Transverse colon (tissue), 4 donors: ENCODE measurements at places on chromosomes 11 and 22. TPM values are rescaled to one million over a fixed set of nuclear protein-coding genes. Genes with fewer than 3 reads are reported as not detected.
A peak's percentile ranks its signal among the peaks of the same experiment; 100 is the strongest.

DNA sequence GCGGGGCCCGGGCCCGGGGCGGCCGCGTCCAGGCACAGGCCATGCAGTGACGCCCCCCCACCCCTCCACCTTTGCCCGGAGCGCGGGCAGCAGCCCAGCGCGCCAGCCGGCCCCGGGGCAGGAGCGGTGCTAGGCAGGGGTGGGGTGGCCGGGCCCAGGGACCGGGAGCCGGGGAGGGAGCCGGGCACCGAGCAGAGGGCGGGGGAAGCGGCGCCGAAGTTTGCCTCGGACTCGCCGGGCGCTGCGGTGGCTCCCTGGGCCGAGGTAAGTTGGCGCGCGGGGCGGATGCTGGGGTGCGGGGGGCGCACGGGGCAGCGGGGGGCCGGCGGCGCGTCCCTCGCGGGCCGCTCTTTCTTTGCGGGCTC lies 332 bp downstream of the TEAD1 start:
- no peaks in the 10 kb centered on the region for H3K36me3 ChIP-seq
- DNase-seq: peak; percentile 31
- H3K27me3 ChIP-seq: no peaks in the 10 kb centered on the region
- peaks cover 6% of the 10 kb centered on the region for H3K4me1 ChIP-seq
- peak overlapping the region; percentile 97 for H3K27ac ChIP-seq

- DNase-seq: no peak
- no peaks in the 10 kb centered on the region for H3K36me3 ChIP-seq
- no peaks in the 10 kb centered on the region for H3K4me1 ChIP-seq
- H3K27ac ChIP-seq: no peak overlapping the region
- H3K4me3 ChIP-seq: no peak overlapping the region
- no peaks in the 10 kb centered on the region for H3K27me3 ChIP-seq
Observed at GRCh38 chr22:43666457-43666856, 145.6 kb downstream of the EFCAB6 start.

GRCh38 chr11:44967930-44968496 lies 17.3 kb upstream of the TP53I11 start:
- H3K27ac ChIP-seq: no peak overlapping the region
- H3K4me3 ChIP-seq: no peak overlapping the region
- no peak for DNase-seq
- no peaks in the 10 kb centered on the region for H3K27me3 ChIP-seq
- no peaks in the 10 kb centered on the region for H3K36me3 ChIP-seq

DNA sequence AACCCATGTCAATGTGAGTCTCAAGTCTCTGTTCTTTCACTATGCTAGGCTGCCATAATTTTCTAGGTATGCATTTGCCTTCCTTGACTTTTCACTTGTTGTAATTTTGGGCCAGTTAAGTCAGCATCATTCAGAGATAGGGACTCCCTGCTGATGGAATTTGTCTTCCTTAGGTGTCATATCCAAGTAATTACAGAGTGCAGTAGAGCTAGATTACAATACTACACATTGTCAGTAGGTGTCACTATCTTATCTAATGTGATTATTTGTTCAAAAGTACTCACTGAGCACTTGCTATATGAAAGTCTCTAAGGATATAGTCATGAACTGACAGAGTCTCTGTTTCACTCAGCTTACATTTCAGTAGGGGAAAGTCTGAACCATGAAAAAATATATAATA lies 25.0 kb upstream of the SYN3 start:
- H3K4me3 ChIP-seq: no peak overlapping the region
- H3K27ac ChIP-seq: no peak overlapping the region
- no peaks in the 10 kb centered on the region for H3K27me3 ChIP-seq
- H3K36me3 ChIP-seq: no peaks in the 10 kb centered on the region
- DNase-seq: no peak

DNA sequence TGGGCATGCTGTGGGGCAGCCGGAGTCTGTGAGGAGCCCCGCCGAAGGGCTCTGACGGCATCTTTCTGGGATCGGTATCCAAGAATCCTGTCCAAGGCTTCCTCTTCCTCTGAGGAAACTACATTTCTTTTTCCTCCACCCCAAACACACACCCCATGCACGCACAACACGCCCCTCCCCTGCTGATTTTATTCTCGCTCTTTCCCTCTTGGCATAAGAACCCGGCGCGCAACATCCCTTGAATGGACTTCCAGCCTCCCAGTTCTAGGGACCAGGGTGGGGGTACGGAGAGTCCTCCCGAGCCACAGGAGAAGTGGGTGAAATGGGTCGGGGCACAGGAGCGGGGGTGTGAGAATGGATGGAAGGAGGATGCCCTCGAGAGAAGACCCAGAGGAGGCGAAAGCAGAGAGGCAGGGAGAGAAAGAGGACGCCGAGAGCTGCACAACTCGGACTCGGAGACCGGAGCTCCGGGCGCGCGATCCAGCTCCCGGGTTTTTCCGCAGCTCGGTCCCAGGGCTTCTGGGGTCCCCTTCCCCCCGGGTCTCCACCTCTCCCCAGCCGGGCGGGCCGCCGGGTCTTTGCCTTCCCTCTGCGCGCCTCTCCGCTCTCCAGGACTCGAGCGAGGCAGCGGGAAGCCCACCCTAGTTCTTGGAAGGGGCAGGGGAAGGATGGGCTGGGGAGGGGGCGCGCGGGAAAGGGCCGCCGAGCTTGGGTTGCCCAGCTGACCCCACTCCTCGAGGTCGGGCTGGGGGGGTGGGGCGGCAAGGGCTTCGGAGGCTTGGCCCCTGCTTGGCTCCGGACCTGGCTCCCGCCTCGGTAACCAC lies 1.5 kb upstream of the LARGE1 start:
- peaks cover 45% of the 10 kb centered on the region for H3K4me1 ChIP-seq
- H3K27ac ChIP-seq: peak overlapping the region; percentile 90
- H3K36me3 ChIP-seq: no peaks in the 10 kb centered on the region
- peak overlapping the region; percentile 89 for H3K4me3 ChIP-seq

- no peaks in the 10 kb centered on the region for H3K27me3 ChIP-seq
- no peaks in the 10 kb centered on the region for H3K36me3 ChIP-seq
- H3K4me3 ChIP-seq: no peak overlapping the region
- DNase-seq: no peak
- no peaks in the 10 kb centered on the region for H3K4me1 ChIP-seq
Observed at GRCh38 chr11:75795276-75796090, 19.5 kb upstream of the UVRAG start.

GRCh38 chr11:126345759-126346585 lies 9.5 kb upstream of the ST3GAL4 start:
- H3K4me1 ChIP-seq: peaks cover 9% of the 10 kb centered on the region
- H3K27me3 ChIP-seq: no peaks in the 10 kb centered on the region
- H3K36me3 ChIP-seq: no peaks in the 10 kb centered on the region

DNA sequence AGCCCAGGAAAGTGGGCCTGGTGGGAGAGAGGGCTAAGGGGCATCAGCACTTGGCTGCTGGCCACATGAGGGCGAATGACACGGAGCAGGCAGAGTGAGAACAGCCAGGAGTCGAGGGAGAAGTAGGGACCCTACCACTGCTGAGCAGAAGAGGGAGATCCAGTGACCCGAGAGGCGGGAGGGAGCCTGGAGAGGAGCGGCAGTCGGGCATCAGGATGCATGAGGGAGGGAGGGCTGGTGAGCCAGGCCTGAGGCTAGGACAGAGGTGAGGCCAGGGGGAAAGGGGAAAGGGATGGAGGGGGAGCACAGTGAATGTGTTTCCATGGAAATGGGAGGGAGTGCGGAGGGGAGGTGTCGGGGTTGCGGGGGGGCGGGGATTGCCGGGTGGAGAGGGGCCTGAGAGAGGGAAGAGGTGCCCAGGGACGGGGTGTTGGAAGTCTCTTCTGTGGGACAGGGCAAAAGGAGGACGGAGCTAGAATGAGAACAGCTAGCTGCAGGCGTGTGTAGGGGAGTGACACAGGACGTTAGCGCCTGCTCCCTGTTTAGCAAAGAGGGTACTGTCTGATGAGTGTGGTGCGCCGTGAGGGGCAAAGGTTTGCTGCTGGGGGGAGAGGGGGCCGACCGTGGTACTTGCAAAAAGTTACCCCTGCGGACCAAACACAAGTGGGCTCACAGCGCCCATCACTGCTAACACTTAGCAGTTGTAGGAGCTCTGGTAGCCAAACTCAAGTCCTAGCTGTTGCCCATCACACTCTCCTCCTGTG lies 37.1 kb upstream of the WNT11 start:
- H3K36me3 ChIP-seq: no peaks in the 10 kb centered on the region
- DNase-seq: no peak
- no peak overlapping the region for H3K4me3 ChIP-seq
- no peaks in the 10 kb centered on the region for H3K4me1 ChIP-seq
- H3K27ac ChIP-seq: no peak overlapping the region
- H3K27me3 ChIP-seq: no peaks in the 10 kb centered on the region

GRCh38 chr22:44871782-44872181 lies 119.4 kb downstream of the ARHGAP8 start:
- H3K27me3 ChIP-seq: no peaks in the 10 kb centered on the region
- H3K4me3 ChIP-seq: no peak overlapping the region
- H3K4me1 ChIP-seq: no peaks in the 10 kb centered on the region
- H3K27ac ChIP-seq: no peak overlapping the region
- no peak for DNase-seq

GRCh38 chr11:113895367-113896155 lies 9.0 kb upstream of the HTR3B start:
- no peak overlapping the region for H3K4me3 ChIP-seq
- no peaks in the 10 kb centered on the region for H3K36me3 ChIP-seq
- no peak for DNase-seq
- H3K27me3 ChIP-seq: no peaks in the 10 kb centered on the region

DNA sequence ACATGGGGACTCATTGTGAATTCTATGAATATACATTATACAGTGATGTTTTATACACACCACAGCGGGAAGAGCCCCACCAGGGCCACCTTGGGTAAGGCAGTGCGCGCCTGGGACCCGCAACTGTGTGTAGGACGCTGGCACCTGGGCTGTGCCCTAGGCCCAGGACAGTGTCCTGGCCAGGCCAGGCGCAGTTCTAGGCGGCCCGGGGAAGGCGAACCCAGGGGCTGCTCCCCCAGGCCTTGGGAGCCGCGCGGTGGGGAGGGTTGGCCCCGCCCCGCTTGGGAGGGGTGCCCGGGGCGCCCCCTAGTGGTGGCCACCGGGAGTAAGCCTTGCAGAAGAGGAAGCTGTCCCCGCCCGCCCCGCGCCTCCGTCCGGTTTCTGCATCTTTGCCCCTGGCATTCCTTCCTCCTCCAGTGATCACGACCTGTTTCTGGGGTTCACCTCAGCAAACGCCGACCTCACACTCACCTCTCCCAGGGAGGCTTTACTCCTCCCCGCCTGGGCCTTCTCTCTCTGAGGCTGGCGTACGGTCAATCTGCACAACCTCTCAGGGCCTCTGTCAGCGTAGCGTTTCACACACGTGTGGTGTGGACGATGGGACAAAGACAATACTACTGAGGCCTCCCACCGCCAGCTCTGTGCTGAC lies 9.5 kb upstream of the EHD1 start:
- peaks cover 37% of the 10 kb centered on the region for H3K4me1 ChIP-seq
- DNase-seq: peak; percentile 92
- no peaks in the 10 kb centered on the region for H3K27me3 ChIP-seq
- peak overlapping the region; percentile 93 for H3K27ac ChIP-seq

DNA sequence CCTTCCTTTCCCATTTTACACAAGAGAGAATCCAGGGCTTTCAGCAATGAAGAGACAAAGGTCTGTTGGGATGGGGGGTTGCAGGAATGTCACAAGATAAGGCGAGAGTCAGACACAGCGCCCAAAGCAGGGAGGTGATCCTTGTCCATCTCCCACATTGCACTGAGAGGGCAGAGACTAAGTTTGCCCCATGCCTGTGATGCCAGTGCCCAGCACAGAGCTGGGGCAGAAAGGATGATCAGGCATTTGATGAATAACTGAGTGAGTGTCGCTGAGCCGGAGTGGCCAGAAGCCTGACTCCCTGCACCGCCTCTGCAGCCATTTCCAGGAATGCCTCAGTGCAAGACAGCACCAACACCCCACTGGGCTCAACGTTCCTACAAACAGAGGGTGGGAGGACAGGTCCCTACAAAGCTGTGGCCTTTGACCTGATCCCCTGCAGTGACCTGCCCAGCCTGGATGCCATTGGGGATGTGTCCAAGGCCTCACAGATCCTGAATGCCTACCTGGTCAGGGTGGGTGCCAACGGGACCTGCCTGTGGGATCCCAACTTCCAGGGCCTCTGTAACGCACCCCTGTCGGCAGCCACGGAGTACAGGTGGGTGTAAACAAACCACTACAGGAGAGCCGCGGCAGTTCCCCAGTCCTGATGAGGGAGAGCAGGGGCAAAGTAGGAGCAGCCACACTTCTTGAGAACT lies 2.3 kb downstream of the UPK3A start:
- H3K27ac ChIP-seq: no peak overlapping the region
- peaks cover 8% of the 10 kb centered on the region for H3K4me1 ChIP-seq
- H3K27me3 ChIP-seq: peaks cover 6% of the 10 kb centered on the region
- no peaks in the 10 kb centered on the region for H3K36me3 ChIP-seq
- DNase-seq: no peak

- H3K27me3 ChIP-seq: no peaks in the 10 kb centered on the region
- no peak overlapping the region for H3K4me3 ChIP-seq
- H3K4me1 ChIP-seq: peaks cover 12% of the 10 kb centered on the region
- peak overlapping the region; percentile 13 for H3K27ac ChIP-seq
Observed at GRCh38 chr11:75577207-75577606, 15.2 kb downstream of the SERPINH1 start.

DNA sequence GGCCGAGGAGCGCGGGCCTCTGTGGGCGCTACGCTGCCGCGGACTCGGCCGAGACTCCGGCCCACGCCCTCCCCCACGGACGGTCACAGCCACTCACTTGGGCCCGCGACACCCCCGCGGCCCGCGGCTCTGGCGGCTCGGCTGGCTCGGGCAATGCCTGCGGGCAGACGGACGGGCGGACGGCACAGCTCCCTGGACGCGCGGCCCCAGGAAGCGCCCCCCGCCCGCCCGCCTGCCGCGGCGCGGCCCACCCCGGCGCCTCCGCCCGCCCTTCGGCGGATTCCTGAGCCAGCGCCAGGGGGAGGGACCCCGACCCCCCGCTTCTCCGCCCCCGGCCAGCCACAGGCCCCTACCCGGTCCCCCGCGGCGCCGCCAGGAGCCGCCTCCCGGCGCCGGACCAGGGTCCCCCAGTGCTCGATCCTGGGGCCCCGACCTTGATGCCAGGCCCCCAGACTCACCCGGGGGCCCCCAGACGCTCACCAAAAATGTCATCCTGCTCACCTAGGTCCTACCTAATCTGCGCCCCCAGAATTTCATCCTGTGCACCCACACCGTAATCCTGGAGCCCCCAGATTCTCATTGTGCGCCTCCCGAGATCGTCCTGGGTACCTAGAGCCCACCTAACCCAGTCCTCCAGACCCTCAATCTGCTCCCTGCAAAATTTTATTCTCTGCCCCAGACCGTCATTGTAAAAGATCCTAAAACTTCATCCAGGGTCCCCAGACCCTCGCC lies at the start of gene EFEMP2:
Gene EFEMP2, minus strand, starts transcription at position 215 of the 732 bp plus-strand sequence. CDS start 446 bp downstream, outside the sequence.
- H3K4me1 ChIP-seq: peaks cover 9% of the 10 kb centered on the region
- no peaks in the 10 kb centered on the region for H3K27me3 ChIP-seq
- no peak for DNase-seq
- no peaks in the 10 kb centered on the region for H3K36me3 ChIP-seq
- peak within 1 kb of the TSS; percentile 88 for H3K27ac ChIP-seq
- peak within 1 kb of the TSS; percentile 63 for H3K4me3 ChIP-seq

TMEM191B gene
- 4.2 TPM for total RNA-seq

HIC2 gene
- total RNA-seq: 8.3 TPM

KRTAP5-2 gene
- total RNA-seq: not detected

GAL gene
- not detected for total RNA-seq
